ENCODE measurements at places on chromosomes 3 and 15.
A peak's percentile ranks its signal among the peaks of the same experiment; 100 is the strongest.

GRCh38 chr3:189702066-189702646, 71.0 kb downstream of the TP63 start:
- DNase-seq, result no peak

- no peak for DNase-seq
Measured at GRCh38 chr3:138642226-138642926, 33.8 kb downstream of the FAIM start.

DNA sequence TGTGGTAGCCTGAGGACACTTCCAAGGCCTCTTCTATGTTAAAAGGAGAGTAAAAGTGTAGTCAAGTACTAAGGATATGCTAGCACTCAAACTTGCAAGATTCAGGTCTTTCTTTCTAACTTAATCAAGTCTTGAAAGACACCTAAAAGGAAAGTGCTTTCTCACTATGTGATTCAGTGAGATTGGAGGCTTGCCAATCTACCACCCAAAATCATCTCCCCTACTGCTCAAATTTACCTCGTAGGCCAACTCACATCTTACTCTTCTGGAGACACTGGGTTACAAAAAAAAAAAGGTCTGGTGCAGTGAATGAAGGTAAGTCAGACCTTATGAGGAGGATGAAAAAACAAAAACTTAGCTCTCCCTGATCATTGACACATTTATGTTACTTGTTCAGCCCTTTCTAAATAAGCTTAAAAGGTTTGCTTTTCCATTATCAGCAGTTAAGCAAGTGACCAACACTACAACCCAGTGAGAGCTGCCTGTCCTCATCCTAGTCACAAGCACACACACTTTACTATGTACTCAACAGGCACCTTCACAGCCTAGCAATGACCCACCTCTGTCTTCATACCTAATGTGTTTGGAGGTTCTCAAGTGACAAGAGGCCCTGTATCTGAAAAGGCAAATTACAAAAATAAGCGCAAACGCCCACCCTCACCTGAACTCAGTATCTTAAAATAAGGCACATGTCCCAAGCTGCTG, 19.6 kb downstream of the SUMF1 start:
- no peak for DNase-seq

DNA sequence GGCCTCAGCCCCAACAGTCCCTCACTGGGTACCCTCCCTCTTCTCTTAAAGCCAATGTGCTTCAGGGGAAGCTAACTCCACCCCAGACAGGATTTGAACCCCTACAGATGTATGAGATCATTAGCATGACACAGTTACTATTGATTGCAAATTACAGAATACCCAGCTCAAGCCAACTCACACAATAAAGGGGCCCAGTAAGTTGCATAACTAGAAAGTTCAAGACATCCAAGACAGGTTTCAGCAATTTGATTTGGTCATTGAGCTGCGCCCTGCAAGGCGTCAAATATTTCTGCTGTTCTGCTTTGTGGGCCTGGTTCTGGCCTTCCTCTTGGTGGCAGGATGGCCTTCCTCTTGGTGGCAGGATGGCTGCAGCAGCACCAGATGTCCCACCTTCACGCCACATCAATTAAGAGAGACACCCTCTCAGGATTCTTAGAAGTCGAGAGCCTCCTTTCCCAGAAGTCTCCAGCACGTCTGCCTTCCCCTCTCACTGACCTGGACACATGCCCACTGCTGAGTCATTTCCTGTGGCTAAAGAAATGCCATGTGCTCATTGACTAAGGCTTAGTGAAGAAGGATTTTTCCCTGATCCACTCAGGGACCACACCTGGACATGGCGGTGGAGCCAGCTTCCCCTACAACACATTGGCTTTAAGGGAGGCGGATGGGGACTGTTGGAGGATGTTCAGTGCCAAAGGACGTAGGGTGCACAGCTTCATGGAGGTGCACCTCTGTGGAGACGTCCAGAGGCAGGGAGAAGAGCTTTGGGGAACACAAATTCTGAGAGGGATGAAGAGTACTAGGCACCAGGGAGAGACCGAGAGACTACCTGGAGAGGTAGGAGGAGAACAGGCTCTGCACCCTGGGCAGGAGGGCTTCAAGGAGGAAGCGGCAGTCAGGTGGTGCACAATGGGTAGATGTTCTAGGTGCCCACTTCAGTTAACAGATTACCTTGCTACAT, 49.1 kb downstream of the DNASE1L3 start:
- DNase-seq, result no peak

DNA sequence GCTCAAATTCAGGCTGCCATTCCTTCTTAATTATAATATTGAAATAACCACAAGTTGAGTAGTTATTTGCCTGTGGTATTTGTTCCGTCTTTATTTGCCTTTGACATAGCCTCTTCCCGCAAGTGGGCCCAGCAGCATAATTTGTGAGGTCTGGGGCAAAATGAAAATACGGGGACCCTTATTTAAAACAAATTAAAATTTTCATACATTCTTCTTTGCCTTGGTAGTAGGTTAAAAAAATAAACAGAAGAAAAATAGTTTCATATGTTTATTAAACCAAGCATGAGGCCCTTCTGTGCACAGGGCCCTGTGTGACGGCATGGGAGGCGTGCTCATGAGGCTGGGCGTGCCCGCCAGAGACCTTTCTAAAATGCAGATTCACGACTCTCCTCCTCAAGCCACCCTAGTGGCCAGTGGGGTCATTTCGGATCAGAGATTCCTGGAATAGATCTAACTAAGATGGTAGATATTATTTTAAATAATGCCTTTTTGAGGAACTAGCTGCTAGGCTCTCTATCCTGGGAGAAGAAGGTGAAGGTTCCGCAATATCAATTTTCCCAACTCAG, 35.4 kb downstream of the MASP1 start:
- DNase-seq, result no peak

DNA sequence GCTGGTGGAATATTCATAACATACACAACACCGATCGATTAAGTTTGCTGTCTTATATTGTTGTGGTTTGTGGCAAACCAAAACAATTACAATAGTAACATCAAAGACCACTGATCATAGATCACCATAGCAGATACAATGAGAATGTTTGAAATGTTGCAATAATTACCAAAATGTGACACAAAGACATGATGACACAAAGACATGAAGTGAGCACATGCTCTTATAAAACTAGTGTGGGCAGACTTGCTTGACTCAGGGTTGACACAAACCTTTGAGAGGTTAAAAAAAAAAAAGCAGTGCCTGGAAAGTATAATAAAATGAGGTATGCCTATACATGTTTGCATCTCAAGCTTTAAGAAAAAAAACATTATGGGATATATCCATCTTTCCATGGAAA, 130.3 kb downstream of the NR1I2 start:
- DNase-seq, result no peak

- no peak for DNase-seq
Measured at GRCh38 chr3:150218841-150219240, 189.3 kb upstream of the TSC22D2 start.

DNA sequence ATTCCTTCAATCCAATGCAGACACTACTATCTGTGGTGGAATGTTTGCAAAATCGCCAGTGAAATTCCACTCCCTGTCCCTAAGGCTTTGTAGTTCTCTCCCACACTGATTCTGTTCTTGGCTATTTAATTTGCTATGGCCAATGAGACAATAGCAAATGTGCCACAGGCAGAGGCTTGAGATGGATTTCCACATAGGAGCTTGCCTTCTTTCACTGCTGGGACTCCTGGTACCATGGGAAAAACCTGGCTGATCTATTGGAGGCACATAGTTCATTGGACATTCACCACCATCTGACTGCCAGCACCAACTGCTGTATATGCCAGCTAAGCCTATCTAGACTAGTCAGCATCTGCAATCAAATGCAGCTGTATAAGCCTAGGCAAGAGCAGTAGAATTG, 103.8 kb downstream of the NR1D2 start:
- DNase-seq, result no peak

GRCh38 chr3:152121270-152121636, 147.5 kb upstream of the MBNL1 start:
- DNase-seq, result no peak

DNA sequence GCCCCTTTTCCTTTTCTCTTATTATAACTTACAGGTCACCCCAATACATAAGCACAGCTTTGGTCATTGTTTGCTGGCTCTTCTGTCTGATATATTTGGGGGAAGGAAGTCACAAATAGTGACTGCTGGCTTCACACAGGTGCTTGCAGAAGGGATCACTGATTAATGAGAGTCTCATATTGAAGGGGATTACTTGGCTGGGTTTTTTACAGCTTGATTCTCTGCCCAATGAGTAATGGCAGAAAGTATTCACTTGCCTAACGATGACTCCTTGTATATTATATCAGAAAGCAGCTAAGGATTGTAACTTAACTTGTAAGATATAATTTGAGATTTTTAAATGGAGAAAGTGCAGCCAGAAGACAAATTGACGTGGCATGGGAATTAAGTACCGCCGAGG, 119.3 kb upstream of the PFN2 start:
- DNase-seq, result no peak

DNA sequence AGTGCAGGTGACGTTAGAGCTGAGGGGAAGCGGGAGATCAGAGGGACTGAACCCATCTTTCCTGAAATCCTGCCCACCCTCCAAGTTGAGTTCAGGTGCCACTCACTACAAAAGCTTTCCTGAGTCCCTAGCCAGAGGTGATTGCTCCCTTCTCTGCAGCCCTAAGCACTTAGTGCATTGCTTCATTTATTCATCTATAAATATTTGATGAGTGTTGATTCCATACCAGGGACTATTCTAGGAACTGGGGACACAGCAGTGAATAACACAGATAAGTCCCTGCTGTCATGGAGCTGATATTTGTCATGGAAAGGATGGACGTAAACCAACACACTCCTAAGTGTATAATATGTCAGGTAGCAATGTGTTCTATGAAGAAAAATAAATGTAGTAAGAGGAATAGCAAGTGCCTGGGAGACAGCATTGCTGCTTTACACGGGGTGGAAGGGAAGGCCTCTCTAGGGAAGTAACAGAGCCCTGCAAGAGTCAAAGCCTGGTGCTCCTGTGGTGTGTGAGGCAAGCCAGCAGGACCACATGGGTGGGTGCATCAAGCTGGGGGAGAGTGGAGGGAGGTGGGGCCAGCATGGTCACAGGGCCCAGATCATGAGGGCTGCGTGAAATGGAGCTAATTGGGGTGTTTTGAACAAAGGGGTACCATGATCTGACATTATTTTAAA, 18.6 kb downstream of the ALPK3 start:
- DNase-seq, result no peak

GRCh38 chr3:23459889-23460546, 256.9 kb downstream of the UBE2E2 start:
- peak; percentile 23 for DNase-seq

- no peak for DNase-seq
Measured at GRCh38 chr15:57245130-57245529, 131.2 kb upstream of the CGNL1 start.

GRCh38 chr3:71384837-71385716, 198.5 kb downstream of the FOXP1 start:
- DNase-seq, result no peak
